NCI-H1417 (cell line): ENCODE measurements at places on chromosomes 3 and 15.

GRCh38 chr15:37820380-37821128 lies 113.9 kb upstream of the TMCO5A start:
- DNase-seq: no peak

DNA sequence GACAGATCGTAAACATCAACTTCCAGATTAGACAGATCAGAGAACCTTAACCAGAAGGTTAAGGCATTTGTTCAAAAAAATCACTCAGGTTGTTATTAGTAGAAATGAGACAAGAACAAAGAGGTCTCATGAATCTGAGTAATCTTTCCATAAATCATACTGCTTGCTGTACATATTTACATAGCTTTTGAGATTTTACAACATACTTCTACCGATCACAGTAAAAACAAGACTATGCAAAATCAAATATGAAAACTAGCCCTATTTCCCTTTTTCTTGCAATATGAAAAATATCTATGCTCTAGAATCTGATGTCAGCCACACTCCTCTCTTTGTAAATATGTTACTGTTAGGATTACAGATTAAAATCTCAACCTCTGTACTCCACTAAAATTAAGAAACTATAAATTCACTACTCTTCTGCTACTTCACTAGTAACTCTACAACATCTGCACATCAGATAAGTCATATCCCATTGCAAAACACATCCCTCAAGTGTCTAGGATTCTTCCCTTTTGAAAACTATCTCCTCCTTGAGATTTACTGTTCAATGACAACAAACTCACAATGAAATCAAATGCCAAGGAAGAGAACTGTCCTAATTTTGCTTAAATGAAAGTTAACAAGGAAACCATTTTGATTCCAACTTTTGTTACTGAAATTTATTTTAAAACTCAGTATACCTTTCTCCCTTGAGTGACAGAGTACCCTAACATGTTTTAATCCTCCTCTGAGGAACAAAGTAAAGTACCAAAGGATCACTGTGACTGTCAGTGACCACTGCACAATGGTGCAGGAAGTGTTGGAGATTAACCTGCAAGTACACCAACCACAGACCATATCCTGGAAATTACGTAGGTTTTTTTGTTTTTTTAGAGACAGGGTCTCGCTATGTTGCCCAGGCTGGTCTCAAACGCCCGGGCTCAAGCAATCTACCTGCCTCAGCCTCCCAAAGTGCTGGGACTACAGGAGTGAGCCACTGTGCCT lies 12.8 kb downstream of the DCUN1D1 start:
- DNase-seq: no peak

GRCh38 chr15:78065973-78066946 lies 11.3 kb downstream of the TBC1D2B start:
- DNase-seq: no peak

GRCh38 chr15:68407141-68407885 lies 24.6 kb downstream of the ITGA11 start:
- no peak for DNase-seq

DNA sequence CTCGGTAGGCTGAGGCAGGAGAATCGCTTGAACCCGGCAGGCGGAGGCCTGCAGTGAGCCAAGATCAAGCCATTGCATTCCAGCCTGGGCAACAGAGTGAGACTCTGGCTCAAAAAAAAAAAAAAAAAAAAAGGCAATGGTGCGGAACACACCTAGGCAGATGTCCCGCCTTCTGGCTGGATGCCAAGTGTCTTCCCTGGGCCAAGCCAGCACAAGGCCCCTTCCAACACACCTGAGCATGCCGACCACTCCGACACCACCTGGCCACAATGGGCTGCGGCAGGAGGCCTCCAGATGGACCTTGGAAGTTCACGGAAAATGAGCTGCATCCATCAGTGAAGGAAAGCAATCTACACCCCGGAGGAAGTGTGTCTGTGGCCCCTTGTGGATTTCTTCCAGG lies 19.0 kb downstream of the NUP210 start:
- peak; percentile 68 for DNase-seq
